Activated naive CD4-positive, alpha-beta T cell treated with anti-CD3 and anti-CD28 coated beads, Interleukin-2, amount 10 ng/mL, durations not matched to agents 5 hours and 36 hours (primary cell): ENCODE measurements at places on chromosomes 13 and 19. TPM values are rescaled to one million over a fixed set of nuclear protein-coding genes. Genes with fewer than 3 reads are reported as not detected.

WDR83 gene
- total RNA-seq = 17.2 TPM

JSRP1 gene
- total RNA-seq = 0.76 TPM

BRCA2 gene
- total RNA-seq = 11.9 TPM

ZNF723 gene
- total RNA-seq = not detected

MAMSTR gene
- 1.4 TPM for total RNA-seq

TRMT1 gene
- 52.8 TPM for total RNA-seq

ERICH4 gene
- not detected for total RNA-seq
